ENCODE measurements at places on chromosomes 12 and 14. TPM values are rescaled to one million over a fixed set of nuclear protein-coding genes. Genes with fewer than 3 reads are reported as not detected.

DNA sequence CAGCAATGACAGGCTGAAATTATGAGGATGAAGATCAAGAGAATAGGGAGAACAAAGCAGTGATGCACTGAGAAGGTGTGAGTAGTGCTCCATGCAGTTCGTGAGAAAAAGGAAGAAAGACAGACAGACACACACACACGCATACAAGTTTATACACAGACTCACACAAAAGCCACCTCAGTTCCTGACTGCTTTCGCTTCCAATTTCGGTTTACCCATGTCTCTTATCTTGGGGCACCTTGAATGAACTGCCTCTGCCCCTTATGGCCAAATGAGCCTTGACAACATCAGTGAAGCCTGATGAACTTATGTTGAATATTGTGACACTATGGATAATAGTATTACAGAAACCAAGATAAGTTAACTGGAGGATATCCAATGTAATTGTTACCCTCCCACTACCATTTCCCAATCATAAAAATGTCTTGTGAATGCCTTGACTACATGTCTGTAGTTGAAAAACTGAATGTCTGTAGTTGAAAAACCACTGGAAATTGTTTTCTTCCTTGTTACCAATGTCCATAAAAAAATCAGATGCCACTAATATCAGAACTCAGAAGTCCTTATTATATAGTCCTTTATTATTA lies 380.4 kb upstream of the DDHD1 start:
- DNase-seq, result no peak

DNA sequence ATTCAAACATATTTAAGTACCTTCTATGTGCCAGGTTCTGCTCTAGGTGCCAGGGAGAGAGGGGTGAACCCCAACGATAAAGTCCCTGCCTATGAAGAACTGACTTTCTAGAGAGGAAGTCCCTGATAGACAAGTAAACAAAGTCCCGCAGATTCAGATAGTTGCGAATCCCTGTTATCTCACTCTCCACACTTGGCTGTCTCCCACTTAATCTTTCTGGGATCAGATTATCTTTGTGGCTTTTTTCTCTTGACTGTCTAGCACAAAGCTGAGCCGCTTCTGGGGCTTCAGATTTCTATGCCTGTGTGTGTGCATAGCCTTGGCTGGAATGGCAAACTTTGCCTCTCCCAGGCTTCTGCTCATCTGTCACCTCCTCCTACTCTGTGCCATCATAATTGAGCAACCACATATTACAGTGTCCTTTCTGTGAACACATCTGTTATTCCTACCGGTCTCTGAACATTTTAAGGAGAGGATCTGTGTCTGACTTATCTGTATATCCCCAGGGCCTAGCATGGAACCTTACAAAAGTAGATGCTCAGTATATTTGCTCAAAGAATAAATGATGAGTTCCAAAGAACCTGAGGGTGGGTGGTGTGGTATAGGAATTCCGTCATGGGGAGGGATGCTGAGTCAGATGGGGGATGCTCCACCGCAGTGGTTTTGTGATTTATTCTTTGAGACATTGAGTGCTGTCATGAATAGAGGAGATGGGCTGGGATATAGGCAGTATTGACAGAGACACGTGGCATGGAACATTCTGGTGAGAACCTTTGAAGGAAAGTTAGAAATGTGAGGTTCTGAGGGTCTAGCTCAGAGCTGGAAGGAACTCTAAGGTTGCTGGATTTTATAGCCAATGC lies 28.5 kb downstream of the RGS6 start:
- DNase-seq, result peak; percentile 6

ABCC9 gene
- total RNA-seq, result not detected

TMCC3 gene
- total RNA-seq, result 0.05 TPM

DNA sequence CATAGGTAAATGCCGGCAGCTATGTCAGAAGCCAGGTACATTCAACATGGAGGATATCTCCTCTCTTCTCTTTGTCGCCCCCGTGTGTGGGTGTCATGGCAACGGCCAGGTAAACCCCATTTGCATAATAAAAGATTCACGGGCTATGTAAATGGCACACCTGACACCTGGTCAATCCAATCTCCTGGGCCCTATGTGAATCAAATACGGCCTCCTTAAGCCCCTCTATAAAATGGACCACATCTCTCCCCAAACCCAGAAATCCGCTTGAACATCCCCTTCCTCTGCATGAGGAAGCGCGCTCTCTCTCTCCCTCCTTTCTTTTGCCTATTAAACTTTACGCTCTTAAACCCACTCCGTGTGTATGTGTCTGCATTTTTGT lies 363.7 kb downstream of the SOX5 start:
- DNase-seq, result no peak

LRTM2 gene
- not detected for total RNA-seq

GRCh38 chr14:57244106-57244505 lies 24.6 kb downstream of the EXOC5 start:
- DNase-seq, result no peak

LTB4R2 gene
- 9.5 TPM for total RNA-seq

OVCH1 gene
- not detected for total RNA-seq

DNA sequence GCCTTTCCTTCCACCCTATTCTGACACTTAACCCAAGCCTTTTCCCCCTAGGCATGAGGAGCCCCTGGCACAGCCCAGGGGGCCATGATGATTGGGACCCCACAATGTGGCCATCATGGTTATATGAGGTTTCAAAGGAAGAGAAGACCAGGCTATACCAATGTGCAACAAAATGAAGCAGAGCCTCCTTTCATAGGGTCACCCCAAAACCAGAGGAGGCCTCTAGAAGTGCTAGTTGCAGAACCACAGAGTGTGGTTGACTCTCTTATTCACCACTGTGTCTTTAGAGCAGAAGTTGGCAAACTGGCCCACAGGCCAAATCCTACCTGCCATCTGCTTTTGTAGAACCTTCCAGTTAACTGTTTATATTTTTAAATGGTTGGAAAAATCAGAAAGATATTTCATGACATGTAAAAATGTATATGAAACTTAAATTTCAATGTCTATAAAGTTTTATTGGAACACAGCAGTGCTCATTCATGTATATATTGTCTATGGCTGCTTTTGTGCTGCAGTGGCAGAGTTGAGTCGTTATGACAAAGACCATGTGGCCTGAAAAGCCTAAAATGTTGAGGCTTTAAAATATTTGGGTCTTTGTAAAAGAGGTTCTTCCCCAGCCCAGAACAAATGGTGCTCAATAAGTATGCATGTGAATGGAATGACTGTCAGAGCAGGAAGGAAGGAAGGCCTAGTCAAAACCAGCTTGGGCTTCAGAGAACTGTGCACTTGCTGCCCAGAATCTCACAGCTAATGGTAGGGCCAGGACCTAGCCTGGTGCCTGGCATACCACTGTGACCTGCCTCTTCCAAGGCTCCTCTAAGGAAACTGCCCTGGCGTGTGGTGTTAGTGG lies 49.2 kb downstream of the SUSD6 start:
- DNase-seq, result peak; percentile 46

DNA sequence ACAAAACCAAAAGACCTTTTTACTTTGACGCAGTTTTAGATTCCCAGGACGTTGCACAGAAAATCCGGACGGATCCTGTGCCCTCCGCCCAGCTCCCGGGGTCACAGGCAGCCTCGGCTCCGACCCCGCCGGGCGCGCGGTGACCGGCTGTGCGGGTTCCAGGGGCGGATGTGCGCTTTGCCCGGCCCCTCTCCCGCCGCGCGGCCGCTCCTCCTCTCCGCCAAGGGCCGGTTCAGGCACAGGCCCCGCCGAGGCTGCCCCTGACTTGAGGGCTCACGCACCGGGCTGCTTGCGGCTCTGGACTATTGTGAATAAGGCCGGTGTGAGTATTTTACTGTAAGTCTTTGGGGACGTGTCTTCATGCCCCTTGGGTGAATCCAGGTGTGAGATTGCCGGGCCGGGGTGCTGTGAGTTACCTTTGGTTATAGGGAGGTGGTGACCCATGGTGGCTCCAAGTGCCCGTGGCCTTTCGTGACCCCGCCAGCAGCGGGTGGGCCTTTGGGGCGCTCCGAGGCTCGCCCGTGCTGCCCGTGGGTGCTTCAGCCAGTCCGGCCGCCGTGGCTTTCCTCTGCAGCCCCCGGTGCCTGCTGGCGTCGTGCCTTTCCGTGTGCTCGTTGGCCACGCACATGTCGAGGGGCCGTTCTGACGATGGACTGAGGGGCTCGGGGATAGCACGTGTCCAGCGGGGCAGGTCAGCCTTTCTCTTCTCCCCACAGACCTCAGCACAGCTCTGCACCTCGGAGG lies 45.9 kb downstream of the NOC4L start:
- no peak for DNase-seq

- DNase-seq, result no peak
Observed at GRCh38 chr12:48390026-48390425, 39.3 kb upstream of the ZNF641 start.

DNA sequence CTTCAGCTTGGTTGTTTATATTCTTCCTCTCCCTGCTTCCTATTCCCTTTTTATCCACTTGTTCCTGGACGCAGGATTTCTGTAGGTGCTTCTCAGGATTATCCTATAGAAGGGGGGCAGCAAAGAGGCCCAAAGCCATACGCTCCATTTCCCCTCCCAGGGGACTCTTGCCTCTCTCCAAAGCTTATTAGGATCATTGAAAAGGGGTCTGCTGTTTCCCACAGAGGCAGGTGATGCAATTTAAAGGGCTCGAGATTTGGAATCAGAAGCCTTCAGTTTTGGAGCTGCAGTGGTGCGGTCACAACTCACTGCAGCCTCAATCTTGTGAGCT lies 31.5 kb upstream of the SYNDIG1L start:
- DNase-seq, result no peak

All from activated CD4-positive, alpha-beta T cell treated with anti-CD3 and anti-CD28 coated beads for 36 hours (primary cell).